ENCODE measurements at places on chromosomes 6 and 20.

GRCh38 chr6:4904461-4905025 lies 99.3 kb downstream of the RPP40 start:
- DNase-seq, result no peak

GRCh38 chr6:41200296-41200900 lies 551 bp downstream of the TREML2 start:
- peak; percentile 68 for DNase-seq

- DNase-seq, result no peak
These were observed 103.0 kb downstream of the BCKDHB start for GRCh38 chr6:80209430-80209829.

GRCh38 chr20:46799781-46800408 lies 90.4 kb downstream of the SLC2A10 start:
- no peak for DNase-seq

DNA sequence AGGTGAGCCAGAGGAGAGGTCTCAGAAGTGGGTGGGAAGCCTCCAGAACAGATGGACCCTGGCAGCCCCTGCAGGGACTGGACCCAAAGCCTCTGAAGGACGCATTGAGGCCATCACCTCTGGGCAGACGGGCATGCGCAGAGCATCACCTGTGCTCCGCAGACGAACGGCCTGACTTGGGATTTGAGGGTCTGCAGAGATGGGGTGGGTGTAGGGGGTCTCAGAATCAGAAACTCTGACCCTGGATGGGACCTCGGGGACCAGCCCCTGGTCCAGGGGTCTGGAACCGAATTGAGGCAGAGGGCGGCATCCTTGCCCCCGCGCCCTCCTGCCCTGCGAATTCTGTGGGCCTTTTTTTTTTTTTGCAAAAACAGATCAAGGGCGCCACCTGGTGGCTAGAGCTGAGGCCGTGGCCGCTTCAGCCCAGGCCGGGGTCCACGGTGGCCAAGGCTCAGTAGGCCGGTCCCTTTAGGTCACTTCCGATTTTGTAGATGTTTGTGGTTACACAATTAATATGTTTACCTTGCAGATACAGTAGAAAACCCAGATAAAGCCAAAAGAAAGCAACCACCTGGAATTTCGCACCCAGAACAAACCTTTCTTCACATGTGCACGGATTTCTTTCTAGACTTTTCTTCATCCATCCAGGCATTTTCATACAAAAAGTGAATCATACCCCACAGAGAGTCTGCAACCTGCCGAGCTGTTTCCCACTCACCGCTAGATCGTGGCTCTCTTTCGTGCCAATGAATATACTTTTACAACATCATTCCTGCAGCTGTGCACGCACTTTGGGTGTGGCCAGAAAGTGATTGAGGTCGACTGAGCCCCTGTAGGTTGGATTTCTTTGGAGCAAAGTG lies 25.9 kb downstream of the ZBP1 start:
- DNase-seq, result peak; percentile 68

DNA sequence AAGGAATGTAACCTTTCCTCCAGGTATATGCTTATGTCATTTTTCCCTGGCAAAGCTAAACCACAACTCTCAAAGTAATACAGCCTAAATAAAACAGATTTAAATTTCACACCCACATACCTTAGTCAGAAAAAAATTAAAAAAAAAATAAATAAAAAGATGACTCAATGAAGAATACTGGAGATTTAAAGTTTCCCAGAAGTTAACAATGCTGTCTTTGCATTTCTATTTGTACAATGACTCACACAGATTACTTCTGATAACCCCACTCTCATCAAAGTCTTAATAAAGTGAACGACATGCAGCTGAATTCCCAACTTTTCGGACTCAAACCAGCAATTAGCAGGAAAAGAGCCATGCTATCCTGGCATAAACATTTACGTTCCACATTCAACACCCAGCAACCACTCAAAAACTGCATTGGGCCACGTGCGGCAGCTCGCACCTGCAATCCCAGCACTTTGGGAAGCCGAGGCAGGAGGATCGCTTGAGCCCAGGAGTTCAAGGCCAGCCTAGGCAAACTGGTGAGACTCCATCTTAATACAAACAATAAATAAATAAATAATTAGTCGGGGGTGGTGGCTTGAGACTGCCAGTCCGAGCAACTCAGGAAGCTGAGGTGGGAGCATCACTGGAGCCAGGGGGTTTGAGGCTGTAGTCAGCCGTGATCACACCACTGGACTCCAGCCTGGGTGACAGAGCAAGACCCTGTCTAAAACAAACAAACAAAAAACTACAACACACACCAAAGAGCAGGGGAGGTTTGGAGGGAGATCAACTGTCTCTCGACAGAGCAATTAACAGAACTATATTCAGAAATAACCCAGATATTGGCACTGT lies 130.5 kb downstream of the WDR27 start:
- no peak for DNase-seq

DNA sequence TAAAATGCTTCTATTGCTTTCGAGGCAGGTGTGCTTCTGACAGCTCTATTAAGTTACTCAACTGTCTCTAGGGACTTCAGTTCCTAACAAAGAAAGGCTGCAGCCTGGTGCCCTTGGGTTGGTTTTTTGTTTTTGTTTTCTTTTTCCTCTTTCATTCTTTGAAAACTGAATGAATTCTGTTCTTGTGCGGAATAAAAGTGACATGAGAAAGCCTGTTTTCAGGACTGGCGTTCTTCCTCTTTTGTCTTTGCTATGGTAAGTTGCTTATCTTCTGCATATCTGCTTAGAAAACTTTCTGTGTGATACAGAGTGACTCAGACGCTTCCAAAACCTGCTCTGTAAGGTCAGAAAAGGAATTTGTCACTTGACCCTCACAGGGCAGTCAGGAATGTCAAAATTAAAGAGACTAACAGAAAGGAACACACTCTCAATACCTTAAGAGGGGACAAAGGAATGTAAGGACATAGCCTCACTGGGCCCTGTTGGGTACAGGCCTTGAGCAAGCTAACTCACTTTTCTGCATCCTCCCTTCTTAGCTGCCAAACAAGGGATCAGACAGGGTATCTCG lies 56.2 kb upstream of the NHSL1 start:
- no peak for DNase-seq

DNA sequence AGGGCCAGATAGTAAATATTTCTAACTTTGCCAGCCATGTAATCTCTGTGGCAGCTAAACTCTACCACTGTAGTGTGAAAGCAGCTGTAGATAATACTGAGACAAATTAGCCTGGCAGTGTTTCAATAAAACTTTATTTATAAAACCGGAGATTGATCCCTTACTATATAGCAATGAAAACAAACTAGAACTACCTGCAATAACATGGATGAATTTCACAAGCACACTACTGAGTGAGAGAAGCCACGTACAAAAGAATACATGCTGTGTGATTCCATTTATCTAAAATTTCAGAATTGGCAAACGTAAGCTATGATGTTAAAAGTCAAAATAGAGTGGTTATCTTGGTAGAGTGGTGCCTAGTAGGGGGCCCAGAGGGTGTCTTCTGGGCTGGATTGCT lies 198.7 kb upstream of the SGK1 start:
- no peak for DNase-seq

- DNase-seq, result no peak
These were observed 158.8 kb downstream of the CDK19 start for GRCh38 chr6:110656492-110656891.

All from activated naive CD8-positive, alpha-beta T cell treated with anti-CD3 and anti-CD28 coated beads, Interleukin-2, amount 10 ng/mL, durations not matched to agents 7 days and 5 days (primary cell).